ENCODE measurements at places on chromosomes 7 and 10.
A peak's percentile ranks its signal among the peaks of the same experiment; 100 is the strongest.

GRCh38 chr7:101747053-101747878 is 70.2 kb upstream of the CUX1 start:
- DNase-seq: no peak

DNA sequence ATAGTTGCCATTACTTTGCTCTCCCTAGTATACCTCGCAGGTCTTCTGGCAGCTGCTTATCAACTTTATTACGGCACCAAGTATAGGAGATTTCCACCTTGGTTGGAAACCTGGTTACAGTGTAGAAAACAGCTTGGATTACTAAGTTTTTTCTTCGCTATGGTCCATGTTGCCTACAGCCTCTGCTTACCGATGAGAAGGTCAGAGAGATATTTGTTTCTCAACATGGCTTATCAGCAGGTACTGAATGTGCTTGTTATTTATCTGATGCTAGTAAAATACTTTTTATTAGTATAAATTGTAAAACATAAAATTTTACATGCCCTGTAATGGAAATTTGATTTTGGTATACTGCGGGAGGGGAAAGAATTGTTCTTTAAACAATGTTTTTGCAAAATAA is 15.7 kb downstream of the STEAP2 start:
- DNase-seq: no peak

DNA sequence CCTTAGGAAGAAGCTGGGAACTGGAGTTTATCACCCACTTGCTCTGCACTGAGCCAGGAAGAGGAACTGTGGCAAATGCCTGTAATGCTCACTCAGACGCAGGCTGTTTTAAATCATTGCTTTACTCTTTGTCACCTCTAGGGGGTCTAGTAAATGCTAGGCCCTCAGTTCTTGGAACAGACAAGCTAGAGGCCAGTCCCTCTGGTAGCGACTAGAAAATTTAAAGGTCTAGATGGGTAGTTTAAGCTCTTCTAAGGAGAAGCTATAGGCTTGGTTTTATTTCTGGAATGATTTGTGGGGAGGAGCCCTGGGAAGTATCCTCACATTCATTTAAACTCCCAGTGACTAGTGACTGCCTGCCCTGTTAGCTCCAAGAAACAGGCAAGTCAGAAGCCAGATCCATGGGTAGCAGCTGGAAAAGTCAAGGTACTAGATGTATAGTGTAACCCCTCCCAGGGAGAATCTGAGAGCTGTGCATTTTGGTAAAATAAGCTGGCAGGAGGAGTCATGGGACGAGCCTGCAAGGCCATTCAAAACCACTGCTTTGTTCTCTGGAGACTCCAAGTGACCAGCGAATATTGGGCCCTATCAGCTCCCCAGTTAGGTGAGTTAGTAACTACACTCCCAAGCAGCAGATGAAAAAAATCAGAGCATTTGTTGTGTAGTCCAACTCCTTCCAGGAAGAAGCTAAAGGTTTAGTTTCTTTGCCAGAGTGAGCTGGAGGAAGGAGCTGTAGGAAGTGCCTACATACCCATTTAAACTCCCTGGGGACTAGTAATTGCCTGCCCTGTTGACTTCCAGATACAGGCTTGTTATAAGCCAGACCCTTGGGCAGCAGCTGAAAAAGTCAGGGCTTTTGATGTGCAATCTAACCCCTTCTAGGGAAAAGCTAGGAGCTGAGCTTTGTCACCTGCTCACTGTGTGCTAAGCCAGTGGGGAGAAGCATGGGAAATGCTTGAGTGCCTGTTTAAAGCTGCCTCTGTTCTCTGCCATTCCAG is 68.9 kb downstream of the DYNC1I1 start:
- DNase-seq: peak; percentile 35

DNA sequence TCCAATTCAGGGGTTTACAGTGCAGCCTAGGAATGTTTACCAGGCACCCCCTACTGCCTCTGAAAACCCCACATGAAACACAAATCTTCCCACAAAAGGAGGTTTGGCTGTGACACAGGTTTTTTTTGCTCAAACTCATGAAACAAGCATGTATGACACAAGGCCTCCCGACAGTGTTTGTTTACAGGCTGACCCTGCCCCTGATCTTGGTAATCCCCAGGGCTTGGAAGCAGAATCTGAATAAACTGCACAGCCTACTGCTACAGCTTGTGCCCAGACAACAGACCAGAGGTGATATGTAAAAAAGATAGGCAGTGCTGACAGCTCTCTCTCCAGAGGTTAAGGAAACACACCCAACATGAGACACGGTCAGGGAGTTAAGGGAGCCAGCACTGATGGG is 184.2 kb downstream of the KMT2E start:
- no peak for DNase-seq

DNA sequence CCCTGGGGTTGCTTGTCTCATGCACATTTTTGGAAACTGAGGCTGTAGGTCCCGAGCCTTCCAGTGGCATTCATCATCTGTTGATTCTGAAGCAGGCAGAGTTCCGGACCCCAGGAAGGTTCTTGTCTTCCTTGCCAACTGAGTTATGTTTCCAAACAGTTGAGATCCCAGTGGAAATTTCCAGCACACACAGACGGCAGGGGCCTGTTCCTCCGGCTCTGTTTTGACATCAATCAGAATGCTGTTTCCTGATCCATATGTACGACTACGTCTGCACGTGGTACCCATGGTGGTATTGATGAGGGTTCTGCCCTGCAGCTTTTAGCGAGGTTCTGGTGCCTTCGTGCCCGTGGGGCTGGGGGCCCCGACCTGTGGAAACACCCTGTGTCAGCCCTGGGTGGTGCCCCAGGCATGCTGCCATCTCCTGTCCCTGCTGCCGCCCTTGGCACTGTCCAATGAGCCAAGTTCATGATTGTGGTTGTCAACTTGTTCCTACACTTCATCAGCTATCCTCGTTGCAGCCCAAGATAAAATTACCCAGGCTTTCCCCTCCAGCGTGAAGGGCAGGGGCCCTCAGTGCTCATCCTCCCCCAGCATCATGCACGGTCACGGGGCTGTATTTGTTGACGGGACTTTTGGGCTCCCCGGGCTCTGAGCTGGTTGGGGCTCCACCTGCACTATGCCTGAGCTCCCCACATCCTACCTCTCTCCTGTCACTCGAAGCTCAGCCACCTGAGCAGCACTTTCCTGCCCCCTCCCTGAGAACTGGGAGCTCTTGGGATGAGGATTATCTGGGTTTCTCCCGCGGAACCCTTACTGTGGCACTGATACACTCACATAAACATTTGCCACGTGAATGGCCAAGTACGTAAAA is 7.8 kb upstream of the DPYSL4 start:
- DNase-seq: no peak

DNA sequence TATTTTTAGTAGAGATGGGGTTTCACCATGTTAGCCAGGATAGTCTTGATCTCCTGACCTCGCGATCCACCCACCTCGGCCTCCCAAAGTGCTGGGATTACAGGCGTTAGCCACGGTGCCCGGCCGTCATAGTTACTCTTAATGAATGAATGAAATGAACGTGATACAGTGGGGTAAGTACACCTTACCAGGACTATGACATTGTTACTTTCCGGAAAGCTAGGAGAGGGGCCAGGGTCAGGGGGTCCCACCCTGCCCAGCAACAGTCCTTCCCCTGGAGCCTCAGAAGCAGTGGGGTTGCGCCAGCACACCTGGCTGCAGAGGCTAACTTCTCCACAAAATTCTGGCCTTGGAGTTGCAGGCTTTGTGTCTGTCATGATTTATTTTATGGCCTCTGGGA is 21.4 kb downstream of the VSTM4 start:
- no peak for DNase-seq

- no peak for DNase-seq
Observed at GRCh38 chr7:85234730-85235129, 47.9 kb upstream of the SEMA3D start.

DNA sequence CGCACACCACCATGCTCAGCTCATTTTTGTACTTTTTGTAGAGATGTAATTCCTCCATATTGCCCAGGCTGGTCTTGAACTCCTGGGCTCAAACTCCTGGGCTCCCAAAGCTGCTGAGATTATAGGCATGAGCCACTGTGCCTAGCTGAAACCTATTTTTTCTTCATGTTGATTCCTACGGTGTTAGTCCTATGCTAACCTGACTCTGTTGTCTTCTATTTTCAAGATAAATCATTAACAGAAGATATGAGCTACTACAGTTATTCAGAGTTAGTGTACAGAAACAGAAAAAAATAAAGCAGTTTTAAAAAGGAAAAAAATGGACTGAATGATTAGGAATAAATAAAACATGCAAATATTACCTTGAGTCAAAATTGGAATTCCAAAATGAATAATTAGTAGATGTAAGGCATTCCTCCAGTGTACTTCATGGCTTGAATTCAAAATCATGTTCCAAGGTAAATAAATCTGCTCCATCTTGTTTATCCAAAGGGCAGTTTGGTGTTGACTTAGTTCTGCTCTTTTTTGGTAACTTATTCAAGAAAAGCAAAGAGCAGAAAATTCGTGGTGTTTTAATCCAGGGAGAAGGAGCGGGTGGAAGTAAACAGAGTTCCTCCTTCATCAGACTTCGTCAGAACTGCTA is 185.8 kb downstream of the CACNB2 start:
- no peak for DNase-seq

DNA sequence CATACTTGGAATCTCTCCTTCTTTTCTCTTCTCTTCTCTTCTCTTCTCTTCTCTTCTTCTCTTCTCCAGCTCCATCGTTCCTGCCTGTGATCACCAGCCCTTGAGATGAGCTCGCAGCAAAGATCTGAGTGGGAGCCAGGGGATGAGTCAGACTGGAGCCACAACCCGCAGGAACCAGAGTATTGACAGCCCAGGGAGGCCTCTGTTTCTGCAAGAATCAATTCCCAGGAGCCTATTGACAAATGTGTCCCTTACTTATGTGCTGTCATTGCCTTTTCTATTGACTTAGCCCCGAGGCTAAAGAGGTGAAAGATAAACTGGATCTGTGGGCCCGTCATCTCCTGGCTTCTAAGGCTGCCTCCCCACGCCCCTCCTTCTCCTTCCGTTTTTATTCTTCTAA is 13.1 kb upstream of the HABP2 start:
- no peak for DNase-seq

GRCh38 chr7:14752301-14752700 is 150.2 kb downstream of the DGKB start:
- no peak for DNase-seq
